Thoracic aorta (tissue), 2 donors: ENCODE measurements at places on chromosomes 3 and 15. TPM values are rescaled to one million over a fixed set of nuclear protein-coding genes. Genes with fewer than 3 reads are reported as not detected.

The PLS1 gene
- total RNA-seq = 1.4 TPM

The CYP1A1 gene
- total RNA-seq = not detected

The CPOX gene
- total RNA-seq = 40.8 TPM

The CACNA1D gene
- total RNA-seq = 1.5 TPM

The ASB14 gene
- not detected for total RNA-seq

The ADAMTS7 gene
- 15.6 TPM for total RNA-seq

GRCh38 chr3:161737171-161737570, 240.6 kb downstream of the OTOL1 start:
- H3K4me3 ChIP-seq = no peak overlapping the region
- no peak for DNase-seq
- no peaks in the 10 kb centered on the region for H3K36me3 ChIP-seq

DNA sequence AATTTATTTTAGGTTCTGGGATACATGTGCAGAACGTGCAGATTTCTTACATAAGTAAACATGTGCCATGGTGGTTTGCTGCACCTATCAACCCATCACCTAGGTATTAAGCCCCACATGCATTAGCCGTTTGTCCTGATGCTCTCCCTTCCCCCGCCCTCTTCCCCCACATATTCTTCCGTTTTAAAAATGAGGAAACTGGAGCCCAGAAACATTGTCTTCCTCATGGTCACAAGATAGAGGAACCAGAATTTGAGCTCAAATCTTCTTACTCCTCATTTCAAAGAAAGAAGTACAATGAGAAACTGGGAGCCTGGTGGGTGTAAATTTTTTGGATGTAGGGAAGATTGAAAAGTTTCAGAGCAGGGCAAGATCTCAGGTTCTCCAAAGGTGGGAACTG, 56.1 kb upstream of the USP3 start:
- DNase-seq = no peak
- no peaks in the 10 kb centered on the region for H3K36me3 ChIP-seq
- no peaks in the 10 kb centered on the region for H3K27me3 ChIP-seq
- H3K4me1 ChIP-seq = no peaks in the 10 kb centered on the region

DNA sequence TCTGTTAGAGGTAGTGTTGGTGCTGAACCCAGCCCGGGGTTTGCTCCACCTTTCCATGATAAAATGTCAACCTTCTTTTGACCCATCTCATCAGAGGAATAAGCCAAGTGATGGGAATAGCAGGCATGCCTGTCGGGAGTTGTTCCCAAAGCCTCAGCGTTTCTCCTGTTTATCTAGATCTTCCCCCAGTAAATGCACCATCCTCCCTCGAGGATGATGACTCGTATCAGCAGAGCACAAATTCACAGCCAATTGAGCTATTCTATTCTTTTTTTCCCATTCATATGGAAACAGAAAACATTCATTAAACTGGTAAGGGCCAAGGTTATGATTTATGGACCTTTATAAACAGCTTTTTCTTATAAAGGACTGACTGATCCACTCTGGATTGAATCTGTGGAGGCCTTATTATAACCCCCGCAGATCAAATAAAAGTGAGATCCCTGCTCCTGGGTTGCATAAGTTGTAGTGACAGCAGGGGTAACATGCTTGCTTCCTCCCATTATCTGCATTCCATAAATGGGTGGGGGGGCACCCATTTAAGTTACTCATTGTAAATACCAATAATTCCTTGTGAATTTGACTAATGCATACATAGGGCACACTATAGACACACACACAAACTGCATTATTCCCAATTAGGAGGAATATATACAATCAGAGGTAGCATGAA, 207.3 kb downstream of the PLCL2 start:
- H3K4me1 ChIP-seq = peaks cover 35% of the 10 kb centered on the region
- H3K36me3 ChIP-seq = no peaks in the 10 kb centered on the region
- no peak overlapping the region for H3K27ac ChIP-seq
- no peak overlapping the region for H3K4me3 ChIP-seq
- no peak for DNase-seq

- no peaks in the 10 kb centered on the region for H3K27me3 ChIP-seq
- no peak overlapping the region for H3K27ac ChIP-seq
- DNase-seq = no peak
- no peaks in the 10 kb centered on the region for H3K36me3 ChIP-seq
- H3K4me3 ChIP-seq = no peak overlapping the region
Measured at GRCh38 chr3:176661432-176661964, 535.8 kb downstream of the TBL1XR1 start.

DNA sequence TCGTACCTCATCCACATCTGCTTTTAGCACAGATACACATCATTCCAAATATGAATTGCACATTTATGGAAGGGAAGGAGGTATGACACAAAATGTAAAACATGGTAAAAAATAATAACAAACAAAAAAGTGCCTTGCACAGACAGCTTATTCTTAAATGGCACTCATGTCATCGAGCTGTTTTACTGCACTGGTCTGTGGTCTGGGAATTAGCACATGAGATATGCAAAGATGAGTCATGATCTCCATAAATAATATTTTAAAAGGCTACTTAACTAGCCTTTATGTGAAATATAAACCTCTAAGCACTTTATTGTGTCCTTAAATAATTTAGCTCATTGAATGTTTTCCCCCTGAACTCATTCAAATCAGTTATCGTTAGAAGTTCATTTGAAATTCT, 142.2 kb upstream of the ZNF385D start:
- no peak overlapping the region for H3K27ac ChIP-seq
- H3K36me3 ChIP-seq = no peaks in the 10 kb centered on the region
- no peaks in the 10 kb centered on the region for H3K27me3 ChIP-seq
- DNase-seq = no peak

DNA sequence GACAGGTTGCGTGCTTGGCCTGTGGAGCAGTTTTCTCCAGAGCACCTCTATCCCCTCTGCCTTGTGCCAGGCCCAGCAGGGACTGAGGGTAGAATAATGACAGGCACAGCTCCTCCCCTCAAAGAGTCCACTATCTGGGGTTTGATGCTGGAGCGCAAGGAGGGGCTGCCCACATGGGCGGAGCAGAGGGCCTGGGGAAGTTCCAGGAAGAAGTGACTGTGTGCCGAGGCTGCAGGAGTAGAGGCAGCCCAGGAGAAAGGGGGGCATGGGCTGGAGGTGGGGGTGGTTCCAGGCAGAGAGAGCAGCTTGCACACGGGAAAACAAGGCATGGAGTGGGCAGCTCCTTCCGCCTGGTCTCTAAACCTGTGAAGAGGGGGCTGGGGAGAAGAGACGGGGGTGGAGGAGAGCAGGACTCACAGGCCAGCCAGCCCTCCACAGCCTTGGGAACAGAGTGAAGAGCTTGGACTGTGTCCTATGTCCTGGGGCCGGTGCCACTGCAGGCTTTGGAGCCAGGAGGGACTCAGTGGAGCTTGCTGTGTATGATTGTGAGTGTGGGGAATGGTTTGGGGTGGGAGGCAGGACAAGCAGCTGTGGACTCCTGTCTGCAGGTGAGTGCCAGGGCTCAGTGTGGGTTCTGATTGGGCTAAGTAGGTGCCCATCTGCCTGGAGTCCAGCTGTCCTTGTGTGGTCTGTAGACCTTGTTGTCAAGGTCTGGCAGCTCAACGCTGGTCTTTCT, 48.1 kb downstream of the APBA2 start:
- no peak for DNase-seq
- no peaks in the 10 kb centered on the region for H3K27me3 ChIP-seq
- no peak overlapping the region for H3K4me3 ChIP-seq
- no peaks in the 10 kb centered on the region for H3K4me1 ChIP-seq
- H3K27ac ChIP-seq = no peak overlapping the region

GRCh38 chr15:71782422-71783165, 27.8 kb upstream of the NR2E3 start:
- no peaks in the 10 kb centered on the region for H3K27me3 ChIP-seq
- no peak for DNase-seq
- H3K36me3 ChIP-seq = no peaks in the 10 kb centered on the region
- peak overlapping the region; percentile 74 for H3K27ac ChIP-seq
- H3K4me3 ChIP-seq = no peak overlapping the region

- H3K36me3 ChIP-seq = peaks cover 5% of the 10 kb centered on the region
- no peak overlapping the region for H3K27ac ChIP-seq
- no peak overlapping the region for H3K4me3 ChIP-seq
- H3K27me3 ChIP-seq = no peaks in the 10 kb centered on the region
- peaks cover 22% of the 10 kb centered on the region for H3K4me1 ChIP-seq
Measured at GRCh38 chr15:74045636-74046274, 36.6 kb downstream of the GOLGA6A start.

GRCh38 chr15:86591994-86592735, 512.5 kb downstream of the AGBL1 start:
- no peak for DNase-seq
- no peaks in the 10 kb centered on the region for H3K36me3 ChIP-seq
- no peaks in the 10 kb centered on the region for H3K4me1 ChIP-seq
- no peak overlapping the region for H3K4me3 ChIP-seq
- no peaks in the 10 kb centered on the region for H3K27me3 ChIP-seq

DNA sequence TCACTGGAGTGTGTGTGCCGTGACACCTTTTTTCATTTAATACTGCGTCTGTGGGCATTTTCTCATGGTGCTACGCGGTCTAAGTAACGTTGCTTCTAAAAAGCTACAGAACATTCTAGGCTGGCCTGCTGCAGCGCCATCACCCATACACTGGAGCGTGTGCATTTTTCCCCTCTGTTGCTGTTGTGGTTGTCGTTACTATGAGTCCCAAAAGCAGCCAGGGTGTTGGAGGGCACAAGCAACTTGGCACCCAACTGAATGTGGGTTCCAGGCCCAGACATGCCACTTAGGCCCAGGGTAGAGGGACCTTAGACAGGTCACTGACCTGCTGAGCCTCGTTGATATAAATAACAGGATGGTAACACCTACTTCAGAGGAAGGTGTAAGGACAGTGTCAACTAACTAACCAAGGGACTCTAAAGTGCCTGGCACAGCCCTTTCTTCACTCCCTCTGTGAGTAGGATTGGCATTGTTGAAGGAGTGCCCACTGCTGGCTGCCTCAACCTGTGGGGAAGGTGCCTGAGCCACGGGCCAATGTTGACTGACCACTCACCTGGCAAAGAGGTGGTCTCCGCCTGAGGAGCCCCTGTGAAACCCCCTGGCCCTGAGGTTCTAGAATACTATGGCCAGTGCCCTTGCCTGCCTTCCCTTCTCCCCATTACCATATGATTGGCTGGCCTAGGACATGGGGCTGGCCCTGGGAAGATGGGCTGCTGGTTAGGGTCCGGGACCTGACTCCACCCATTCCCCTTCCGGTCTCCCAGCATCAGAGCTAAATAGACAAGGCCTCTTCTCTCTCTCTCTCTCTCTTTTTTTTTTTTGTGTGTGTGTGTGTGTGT, 3.5 kb downstream of the CSK start:
- peaks cover 67% of the 10 kb centered on the region for H3K4me1 ChIP-seq
- no peak for DNase-seq
- H3K4me3 ChIP-seq = peak overlapping the region; percentile 1
- no peaks in the 10 kb centered on the region for H3K27me3 ChIP-seq
- peak overlapping the region; percentile 73 for H3K27ac ChIP-seq
- no peaks in the 10 kb centered on the region for H3K36me3 ChIP-seq

- H3K27me3 ChIP-seq = no peaks in the 10 kb centered on the region
- no peaks in the 10 kb centered on the region for H3K36me3 ChIP-seq
- DNase-seq = no peak
- H3K4me1 ChIP-seq = no peaks in the 10 kb centered on the region
- H3K4me3 ChIP-seq = no peak overlapping the region
Measured at GRCh38 chr15:99907698-99908097, 174.5 kb upstream of the LYSMD4 start.

GRCh38 chr15:73832657-73833056, 40.7 kb upstream of the TBC1D21 start:
- no peaks in the 10 kb centered on the region for H3K27me3 ChIP-seq
- no peak overlapping the region for H3K4me3 ChIP-seq
- DNase-seq = no peak
- no peaks in the 10 kb centered on the region for H3K36me3 ChIP-seq
- H3K4me1 ChIP-seq = no peaks in the 10 kb centered on the region

GRCh38 chr3:71055257-71056001, 528.1 kb downstream of the FOXP1 start:
- peak overlapping the region; percentile 58 for H3K4me3 ChIP-seq
- H3K4me1 ChIP-seq = peaks cover 59% of the 10 kb centered on the region
- no peaks in the 10 kb centered on the region for H3K36me3 ChIP-seq
- peak overlapping the region; percentile 70 for H3K27ac ChIP-seq

DNA sequence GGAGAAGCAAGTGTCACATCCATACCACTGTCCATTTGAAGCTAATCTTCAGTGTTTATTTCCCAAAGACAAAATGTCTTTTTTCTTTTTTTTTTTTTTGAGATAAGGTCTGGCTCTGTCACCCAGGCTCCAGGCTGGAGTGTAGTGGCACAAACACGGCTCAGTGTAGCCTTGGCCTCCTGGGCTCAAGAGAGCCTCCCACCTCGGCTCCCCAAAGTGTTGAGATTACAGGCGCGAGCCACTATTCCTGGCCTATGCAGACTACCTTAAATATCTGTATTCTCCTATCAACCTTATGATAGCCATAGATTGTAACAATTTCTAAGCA, 27.7 kb upstream of the VPS33B start:
- no peaks in the 10 kb centered on the region for H3K27me3 ChIP-seq
- no peak overlapping the region for H3K27ac ChIP-seq
- DNase-seq = no peak
- H3K36me3 ChIP-seq = no peaks in the 10 kb centered on the region

DNA sequence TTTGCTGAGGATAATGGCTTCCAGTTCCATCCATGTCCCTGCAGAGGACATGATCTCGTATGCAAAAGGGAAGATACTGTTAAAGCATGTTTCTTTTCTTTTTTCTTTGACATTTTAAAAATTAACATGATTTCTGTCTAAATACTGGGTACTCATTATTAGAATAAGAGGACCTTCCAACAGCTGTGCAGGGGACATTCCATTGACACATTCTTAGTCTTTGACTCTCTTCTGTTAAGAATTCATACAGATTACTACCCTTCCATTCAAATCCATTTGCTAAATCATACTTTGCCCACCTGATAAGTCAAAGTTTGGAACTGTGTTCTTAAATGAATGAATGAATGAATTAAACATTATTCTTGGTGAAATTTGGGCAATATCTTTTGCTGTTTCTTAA, 5.1 kb upstream of the CP start:
- H3K27me3 ChIP-seq = no peaks in the 10 kb centered on the region
- H3K4me1 ChIP-seq = peaks cover 7% of the 10 kb centered on the region
- no peak overlapping the region for H3K4me3 ChIP-seq
- no peaks in the 10 kb centered on the region for H3K36me3 ChIP-seq
- H3K27ac ChIP-seq = no peak overlapping the region

DNA sequence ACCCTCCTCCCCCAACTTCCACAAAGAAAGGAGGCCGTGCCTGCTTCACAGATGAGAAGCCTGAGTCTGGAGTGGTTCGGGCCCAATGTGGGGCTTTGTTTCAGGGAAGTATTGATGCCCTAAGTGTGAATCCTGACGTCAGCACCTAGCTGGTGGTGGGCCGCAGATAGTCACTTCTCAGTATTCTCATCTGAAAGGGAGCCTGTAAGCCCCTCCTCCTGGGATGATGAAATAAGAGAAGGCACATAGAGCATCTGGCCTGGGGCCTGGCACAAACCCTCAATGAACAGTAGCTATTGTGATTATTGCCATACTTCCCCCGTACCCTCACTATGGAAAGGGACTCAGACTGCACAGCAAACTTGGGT, 24.8 kb downstream of the LINGO1 start:
- no peaks in the 10 kb centered on the region for H3K4me1 ChIP-seq
- no peak for DNase-seq
- H3K36me3 ChIP-seq = no peaks in the 10 kb centered on the region
- no peak overlapping the region for H3K27ac ChIP-seq
- no peak overlapping the region for H3K4me3 ChIP-seq
